Urothelium cell line (cell line): ENCODE measurements at places on chromosomes 2 and 18.
A peak's percentile ranks its signal among the peaks of the same experiment; 100 is the strongest.

DNA sequence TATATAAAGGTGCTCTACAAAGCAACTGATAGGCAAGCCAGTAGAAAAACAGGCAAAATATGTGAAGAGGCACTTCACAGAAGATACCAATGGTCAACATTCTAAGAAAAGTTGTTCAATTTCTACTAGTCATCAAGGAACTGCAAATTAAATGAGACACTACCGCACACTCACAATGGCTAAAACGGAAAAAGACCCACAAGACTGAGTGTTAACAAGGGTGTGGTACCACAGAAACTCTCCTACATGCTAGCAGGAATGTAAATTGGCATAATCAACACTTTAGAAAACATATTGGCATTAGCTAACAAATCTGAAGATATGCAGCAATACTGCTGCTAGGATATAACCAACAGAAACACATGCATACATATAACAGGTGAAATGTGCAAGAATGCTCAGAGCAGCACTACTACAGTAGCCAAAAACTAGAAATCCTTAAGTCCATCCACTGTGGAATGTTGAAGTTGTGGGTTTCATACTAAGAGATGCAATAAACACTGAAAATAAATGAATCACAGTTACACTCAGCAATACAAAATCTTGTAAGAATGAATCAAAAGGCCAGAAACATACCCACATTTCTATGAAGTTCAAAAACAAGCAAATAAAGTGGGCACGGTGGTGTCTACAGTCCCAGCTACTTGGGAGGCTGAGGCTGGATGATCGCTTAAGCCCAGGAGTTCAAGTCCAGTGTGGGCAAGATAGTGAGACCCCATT lies 9.2 kb downstream of the RNU4ATAC start:
- no peak for DNase-seq

DNA sequence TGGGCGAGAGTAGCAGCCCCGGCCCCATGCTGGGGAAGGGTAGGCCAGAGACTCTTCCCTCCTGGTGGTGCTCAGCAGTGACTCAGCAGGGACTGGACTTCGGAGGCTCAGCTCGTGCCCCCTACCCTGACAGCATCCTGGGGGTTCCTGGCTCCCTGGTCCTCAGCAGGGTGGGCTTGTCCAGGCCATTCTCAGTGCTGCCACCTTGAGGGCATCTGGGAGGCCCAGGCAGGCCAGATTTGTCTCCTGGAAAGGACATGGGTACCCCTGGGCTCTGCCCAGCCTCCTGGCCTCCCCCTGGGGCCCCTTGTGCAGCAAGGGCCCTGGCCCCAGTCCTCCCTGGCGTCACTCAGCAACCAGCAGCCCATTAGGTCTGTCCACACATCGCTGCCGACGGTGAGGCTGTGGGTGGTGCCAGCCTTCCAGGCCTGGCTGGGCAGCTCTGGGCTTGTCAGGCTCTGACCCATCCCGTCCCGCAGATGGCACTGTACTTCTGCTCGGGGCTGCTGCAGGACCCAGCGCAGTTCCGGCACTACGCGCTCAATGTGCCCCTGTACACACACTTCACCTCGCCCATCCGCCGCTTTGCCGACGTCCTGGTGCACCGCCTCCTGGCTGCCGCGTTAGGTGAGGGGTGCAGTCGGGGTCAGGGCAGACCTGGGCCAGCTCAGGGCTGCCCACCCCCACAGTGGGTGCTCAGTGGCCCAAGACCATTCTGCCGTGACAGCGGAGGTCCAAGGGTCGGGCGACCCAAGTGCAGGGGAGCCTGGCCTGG lies 45.0 kb upstream of the ALPP start:
- no peak for DNase-seq

DNA sequence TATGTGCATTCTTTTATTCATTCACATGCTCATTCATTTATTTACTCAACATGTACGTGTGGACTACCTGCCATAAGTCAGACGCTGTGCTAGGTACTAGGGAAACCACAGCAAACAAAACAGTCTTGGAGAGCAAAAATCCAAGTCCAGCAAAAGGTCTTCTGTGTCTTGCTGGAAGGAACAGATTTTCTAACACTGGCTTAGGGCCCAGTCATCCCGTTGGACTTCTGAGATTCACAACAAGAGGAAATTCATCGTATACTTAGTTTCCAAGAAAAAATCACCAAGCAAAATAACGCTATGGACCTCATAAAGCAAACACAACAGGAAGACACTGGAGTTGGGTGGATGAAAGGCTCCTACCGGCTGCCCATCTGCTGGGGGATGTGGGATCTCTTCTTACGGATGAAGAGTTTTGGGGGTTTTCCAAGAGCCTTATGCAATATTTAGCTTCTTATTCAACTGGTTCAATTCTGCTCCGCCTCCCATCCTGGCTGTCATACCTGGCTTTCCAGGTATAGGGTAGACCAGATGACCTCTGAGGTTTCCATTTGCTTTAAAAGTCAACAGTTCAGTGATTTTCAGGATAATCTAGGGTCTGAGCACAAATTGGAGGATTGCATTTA lies 262.7 kb downstream of the HAUS1 start:
- no peak for DNase-seq

- DNase-seq = peak; percentile 27
Observed at GRCh38 chr2:13260402-13260801, 543.7 kb downstream of the TRIB2 start.

- DNase-seq = no peak
Observed at GRCh38 chr2:213285404-213285803, 1.1 kb downstream of the SPAG16 start.

DNA sequence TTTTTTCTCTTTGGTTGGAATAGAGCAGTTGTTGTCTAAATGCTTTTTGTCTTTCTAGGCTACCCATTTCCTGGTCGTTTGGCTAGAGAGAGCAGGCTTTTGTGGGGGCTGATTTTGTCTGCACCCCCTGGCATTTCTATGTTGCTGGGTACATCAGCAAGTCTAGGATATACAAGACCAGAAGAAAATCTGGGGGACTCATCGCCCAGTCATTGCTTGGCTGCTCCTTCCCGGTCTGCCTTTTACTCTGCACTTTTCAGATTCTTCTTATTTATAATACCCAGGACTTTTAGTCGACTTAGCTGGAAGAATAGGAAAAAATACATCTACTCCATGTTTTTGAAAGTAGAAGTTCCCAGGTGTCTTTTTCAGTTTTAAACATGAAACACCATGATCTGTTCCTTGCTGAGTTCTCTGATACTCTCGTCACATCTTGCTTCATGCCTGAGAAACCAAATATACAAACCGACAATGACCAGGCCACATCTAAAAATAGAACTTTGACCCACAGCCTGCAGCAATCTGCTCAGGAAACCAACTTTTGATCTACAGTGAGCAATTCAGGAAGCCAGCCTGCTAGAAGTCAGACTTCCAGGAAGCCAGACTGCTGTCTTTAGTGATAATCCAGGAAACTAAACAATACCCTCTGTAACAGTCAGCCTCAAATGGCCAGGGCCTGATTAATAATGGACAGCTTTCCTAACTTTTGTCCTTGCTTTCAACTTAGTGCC lies 163.8 kb upstream of the MEX3C start:
- DNase-seq = no peak

DNA sequence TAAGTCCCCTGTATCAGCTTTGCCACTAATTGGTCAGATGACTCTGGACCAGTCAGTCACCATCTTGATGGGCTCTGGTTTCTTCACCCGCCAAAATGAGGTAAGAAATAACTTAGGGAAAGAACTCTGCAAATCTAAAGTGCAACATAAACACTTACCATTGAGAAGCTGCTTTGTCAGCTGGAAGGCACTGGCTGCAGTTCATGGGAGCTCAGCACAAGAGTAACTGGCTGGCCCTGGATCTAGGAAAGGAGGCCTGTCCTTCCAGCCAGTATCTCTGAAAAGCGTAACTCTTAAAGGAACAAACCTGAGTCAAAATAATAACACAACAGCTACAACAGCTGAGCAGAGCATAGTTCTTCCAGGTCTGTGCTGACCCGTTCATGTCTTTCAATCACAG lies 123.9 kb downstream of the CACNB4 start:
- no peak for DNase-seq

DNA sequence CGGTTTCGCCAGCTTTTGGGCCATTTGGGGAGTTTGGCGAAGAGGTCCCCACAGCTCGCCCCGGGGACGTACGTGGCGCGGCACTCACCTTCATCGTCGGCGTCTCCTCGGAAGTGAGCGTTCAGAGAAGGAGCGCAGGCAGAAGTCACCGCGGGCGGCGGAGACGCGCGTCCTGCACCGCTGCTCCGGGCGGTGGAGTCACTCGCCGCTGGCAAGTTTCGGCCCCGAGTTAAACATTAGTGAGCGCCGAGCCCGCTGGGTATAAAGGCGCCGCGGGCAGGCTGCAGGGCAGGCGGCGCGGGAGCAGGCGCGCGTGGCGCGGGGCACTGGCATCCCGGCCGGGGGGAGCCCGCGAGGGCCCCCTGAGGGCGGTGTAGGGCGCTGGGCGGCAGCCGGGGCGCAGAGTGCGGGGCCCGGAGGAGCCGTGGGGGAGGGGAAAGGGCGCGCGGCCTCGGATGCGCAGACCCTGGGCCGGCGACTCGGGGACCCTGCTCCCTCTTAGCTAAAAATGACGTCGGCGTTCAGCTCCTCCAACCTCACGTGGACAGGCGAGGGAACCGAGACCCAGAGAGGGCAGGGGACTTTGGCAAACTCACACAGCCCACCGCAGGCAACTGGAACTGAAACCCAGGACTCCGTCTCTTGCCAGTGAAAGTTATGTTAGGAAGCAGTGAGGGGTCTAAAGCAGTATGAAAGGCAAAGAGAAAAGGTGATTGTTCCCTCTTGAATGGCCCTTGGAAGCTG lies at the start of gene DPP4:
TSS of gene DPP4 (minus strand) at position 328 of the 744 bp plus-strand sequence. CDS start at position 94, 234 bp downstream.
- DNase-seq = peak; percentile 64

- no peak for DNase-seq
Observed at GRCh38 chr18:45084206-45084605, 403.5 kb downstream of the SETBP1 start.

DNA sequence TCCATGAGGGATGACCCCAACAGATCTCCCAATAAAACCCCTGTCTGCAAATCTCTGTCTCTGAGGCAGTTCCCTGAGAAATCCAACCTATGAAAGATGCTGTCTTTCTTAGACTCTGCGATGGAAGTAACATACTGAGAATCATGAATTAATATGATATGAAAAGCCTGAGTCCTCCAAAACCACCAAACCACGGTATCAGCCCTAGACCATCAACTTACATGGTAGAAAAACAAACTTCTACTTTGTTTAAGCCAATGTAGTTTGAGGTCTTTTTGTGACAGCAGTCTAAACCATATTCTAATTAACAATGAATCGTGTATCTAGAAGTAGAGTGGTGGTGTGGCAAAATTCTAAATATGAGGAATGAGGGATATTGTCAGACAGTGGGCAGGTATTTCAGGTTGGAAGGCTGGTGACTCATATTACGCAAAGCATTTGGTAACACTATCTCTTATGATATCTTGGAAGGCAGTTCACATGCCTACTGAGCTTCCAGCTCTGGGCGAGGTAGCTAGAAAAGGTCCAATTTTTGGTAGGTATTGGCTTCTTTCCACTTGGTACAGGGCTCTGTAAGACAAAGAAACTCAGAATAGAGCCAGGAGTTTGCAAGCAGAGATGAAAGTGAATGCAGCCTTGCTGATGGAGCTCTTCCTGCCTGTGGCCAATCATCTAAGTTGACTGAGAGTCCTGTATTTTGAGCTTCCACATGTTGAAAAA lies 215.8 kb downstream of the ZFP36L2 start:
- no peak for DNase-seq

DNA sequence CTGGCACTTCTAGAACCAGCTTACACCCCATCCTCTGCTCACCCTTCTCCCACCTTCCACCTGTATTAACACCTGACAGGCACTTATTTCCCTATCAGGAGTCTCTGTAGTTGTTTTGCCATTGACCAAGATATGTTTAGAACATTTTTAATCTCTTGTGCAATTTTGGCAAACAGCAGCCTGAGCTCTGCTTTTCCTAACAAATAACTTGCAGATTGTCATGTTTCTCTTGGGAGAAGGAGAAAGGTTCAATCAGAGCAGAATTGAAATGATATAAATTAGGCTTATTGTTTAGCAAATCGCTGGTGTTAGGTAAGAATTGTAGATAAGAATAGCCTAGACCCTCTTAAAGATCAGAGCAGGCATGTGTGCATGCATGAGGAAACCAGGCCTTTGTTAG lies 225.5 kb downstream of the PARD3B start:
- no peak for DNase-seq

DNA sequence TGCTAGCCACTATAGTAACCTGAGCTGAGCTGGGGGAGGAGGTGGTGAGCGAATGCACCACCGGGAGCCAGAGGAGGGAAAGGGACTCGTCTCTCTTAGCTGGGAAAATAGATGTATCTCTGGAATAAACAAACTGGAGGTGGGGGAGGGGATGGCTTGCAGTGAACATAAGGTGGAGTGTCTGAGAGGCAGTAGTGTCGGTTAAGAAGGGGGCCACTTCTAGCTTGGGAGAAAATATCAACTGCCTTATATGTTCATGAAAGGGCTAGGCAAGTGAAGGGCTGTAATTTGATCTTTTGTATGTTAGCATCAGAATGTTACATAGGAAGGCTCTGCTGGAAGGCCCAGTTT lies 2.2 kb downstream of the SETBP1 start:
- no peak for DNase-seq

- no peak for DNase-seq
Observed at GRCh38 chr2:117770730-117771129, 43.8 kb upstream of the DDX18 start.

GRCh38 chr2:6370753-6371551 lies 494.8 kb downstream of the CMPK2 start:
- no peak for DNase-seq

DNA sequence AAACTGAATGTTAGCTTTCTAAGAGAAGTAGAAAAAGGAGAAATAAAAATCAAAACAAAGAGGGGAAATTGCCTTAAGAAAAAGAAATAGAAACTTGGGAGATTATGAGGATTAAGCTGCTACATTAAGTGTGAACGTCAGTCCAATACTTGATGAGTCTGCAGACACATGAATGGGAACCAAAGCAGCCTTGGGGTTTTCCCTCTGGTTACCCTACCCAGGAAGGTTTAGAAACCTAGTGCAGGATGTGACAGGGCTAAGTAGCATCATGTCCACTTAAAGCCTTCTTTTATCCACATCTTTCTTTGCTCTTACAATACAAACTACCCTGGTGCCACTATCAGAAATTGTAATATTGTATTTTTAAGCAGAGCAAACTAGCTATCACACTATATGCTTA lies 22.3 kb downstream of the SLC35F5 start:
- DNase-seq = no peak
